ENCODE measurements at places on chromosomes 7 and 10.

GRCh38 chr10:72597897-72598296, 28.0 kb downstream of the MICU1 start:
- DNase-seq: no peak

DNA sequence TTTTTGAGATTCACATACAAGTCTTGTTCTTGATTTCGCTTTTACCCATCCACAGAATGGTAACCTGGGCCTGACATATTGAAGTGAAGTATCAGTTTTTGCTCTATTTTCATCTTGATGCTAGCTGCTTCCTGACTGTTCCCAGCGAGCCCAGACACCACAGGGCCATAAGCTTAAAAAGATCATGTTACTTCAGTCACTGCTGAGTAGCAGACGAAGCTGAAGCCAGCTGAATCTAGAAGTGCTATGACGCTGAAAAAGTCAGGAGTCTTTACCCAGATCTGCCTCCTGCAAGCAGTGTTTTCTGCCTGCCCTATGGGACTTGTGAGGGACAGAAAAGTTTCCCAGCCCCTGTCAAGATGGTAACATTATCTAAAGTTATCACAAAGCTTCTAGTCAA, 2.7 kb upstream of the PRXL2A start:
- no peak for DNase-seq

GRCh38 chr10:32131388-32131787, 75.2 kb upstream of the KIF5B start:
- DNase-seq: no peak

DNA sequence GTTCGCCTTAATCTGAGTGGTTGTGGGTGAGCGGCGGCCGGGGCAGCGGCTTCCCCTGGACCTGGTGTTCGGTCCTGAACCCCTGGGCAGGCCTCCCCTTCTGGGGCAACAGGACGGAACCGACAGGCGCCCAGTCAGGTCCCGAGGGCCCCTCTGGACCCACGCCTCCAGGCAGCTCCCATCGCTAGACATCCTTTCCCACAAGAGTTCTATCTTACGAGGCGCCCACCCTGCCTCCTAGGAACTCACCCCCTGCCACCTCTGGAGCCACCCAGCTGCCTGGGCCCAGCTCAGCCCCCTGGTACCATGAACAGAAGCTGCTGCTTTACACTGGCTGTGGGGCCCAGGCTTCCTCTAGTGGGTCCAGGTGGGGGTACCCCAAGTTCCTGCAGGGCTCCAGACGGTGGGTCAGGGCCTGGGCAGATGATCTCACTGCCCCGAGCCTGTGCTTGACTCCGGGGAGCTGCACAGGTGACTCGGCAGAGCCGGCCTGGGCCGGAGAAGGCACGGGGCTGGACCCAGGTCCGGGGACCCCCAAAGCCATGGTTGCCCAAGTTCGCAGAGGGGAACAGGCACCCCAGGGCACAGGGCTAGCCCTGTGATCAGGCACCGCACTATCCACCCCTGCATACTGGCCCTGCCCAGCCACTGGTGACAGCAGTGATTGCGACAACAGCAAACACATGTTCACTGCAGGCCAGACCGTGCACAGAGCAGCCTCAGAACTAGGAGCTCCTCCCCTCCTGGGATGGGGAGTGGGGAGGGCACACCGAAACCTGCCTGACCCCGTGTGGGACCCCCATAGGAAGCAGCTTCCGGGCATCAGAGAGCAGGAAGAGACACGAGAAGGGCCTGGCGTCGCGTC, 180.3 kb downstream of the ELFN1 start:
- DNase-seq: no peak

DNA sequence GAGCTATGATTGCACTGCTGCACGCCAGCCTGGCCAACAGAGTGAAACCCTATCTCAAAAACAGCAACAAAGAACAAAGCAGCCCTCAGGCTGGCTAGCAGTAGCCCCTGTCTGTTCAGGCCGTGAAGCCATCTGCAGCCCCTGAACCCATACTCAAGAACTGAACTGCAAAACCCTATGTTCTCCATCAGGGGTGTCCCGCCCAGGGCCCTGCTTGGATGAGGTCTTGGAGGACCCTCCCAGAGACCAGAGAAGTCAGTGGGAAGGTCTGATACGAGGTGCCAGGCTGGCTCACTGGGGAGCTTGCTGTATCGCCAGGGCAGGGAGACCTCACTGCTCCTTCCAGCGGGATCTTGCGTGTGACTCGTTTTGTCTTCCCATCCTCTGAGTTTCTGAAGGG, 39.3 kb downstream of the RBM17 start:
- DNase-seq: no peak
